ENCODE measurements at places on chromosomes 6 and 20. TPM values are rescaled to one million over a fixed set of nuclear protein-coding genes. Genes with fewer than 3 reads are reported as not detected.
A peak's percentile ranks its signal among the peaks of the same experiment; 100 is the strongest.

- no peaks in the 10 kb centered on the region for H3K4me1 ChIP-seq
- 0 out of 2 replicates have a peak, but pooled peaks cover 5% of the 10 kb centered on the region for H3K27me3 ChIP-seq
- no peak overlapping the region for H3K4me3 ChIP-seq
- no peak for DNase-seq
- no peaks in the 10 kb centered on the region for H3K36me3 ChIP-seq
- no peak overlapping the region for H3K27ac ChIP-seq
Observed at GRCh38 chr6:143601504-143601903, 76.3 kb upstream of the PHACTR2 start.

Gene ZNF334
- 0.24 TPM for total RNA-seq

DNA sequence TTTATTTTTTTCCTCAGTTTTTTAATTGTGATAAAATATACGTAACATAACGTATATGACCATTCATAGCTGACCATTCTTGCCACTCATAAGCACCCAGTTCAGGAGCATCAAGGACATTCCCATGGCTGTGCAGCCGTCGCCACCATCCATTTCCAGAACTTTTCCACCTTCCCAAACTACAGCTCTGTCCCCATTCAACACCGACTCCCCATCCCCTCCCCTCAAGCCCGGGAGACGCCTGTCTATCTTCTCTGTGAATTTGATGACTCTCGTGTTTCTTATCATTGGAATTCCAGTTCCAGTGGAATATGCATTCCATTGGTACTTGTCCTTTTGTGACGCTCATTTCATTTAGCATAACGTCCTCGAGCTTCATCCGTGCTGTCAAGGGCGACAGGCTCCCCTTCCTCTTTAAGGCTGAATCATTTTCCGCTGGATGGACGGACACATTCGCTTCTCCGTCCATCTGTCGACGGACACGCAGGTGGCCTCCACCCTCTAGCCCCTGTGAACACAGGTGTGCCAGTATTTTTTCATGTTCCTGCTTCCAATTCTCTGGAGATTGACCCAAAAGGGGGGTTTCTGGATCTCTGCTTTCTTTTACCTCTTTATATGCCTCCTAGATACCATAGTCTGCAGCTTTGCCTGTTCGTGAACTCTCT is 88.1 kb downstream of the YTHDF1 start:
- H3K27me3 ChIP-seq = peaks cover 48% of the 10 kb centered on the region
- DNase-seq = no peak
- H3K4me3 ChIP-seq = no peak overlapping the region
- H3K4me1 ChIP-seq = no peaks in the 10 kb centered on the region
- no peaks in the 10 kb centered on the region for H3K36me3 ChIP-seq

GRCh38 chr20:10584371-10584770 is 89.4 kb downstream of the JAG1 start:
- no peaks in the 10 kb centered on the region for H3K36me3 ChIP-seq
- no peak overlapping the region for H3K4me3 ChIP-seq
- DNase-seq = no peak

DNA sequence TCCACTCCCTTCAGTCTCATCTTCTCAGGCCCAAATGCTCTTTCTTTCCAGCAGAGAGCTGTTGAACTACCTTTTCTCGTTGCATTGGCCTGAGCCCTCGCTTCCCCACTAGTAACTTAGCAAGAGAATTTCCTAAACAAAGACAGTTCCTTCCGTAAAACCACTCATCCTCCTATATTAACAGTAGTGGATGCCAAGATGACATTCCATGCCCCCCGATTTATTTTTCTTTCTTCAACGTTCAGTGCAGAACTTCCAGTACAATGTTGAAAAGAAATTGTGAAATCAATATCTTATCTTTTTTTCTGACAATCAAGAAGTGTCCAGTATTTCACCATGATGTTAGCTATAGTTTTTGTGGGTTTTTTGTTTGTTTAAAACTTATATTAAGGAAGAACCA is 45.8 kb downstream of the SOX4 start:
- DNase-seq = no peak
- no peaks in the 10 kb centered on the region for H3K4me1 ChIP-seq
- no peaks in the 10 kb centered on the region for H3K27me3 ChIP-seq
- no peak overlapping the region for H3K27ac ChIP-seq
- no peak overlapping the region for H3K4me3 ChIP-seq
- no peaks in the 10 kb centered on the region for H3K36me3 ChIP-seq

DNA sequence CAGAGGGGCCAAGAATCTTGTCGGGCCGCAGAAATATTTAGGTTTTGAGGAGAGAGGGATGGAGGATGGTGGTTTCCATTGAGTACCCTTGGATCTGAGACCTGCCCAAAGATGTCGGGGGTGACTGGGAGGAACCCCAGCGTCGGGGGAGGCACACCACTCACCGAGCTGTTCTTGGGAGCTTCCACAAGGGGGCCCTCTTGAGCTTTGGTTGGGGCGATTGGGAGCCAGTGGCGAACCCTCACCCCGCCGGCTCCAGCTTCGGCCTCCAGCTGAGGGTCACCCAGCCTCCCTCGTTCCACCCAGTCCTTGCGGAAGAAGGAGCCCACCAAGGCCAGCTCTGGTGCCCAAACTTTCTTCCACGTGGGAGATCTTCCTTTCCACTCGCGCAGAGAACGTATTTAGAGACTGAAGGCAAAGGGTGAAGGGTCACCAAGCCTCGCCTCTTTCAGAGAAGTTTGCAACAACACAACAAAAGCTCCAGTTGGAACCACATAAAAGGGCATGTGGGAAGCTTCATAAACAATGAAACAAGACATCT is 33.6 kb downstream of the APCDD1L start:
- H3K27ac ChIP-seq = no peak overlapping the region
- H3K4me1 ChIP-seq = peaks cover 4% of the 10 kb centered on the region
- H3K4me3 ChIP-seq = no peak overlapping the region
- H3K27me3 ChIP-seq = peaks cover 24% of the 10 kb centered on the region
- H3K36me3 ChIP-seq = no peaks in the 10 kb centered on the region

DNA sequence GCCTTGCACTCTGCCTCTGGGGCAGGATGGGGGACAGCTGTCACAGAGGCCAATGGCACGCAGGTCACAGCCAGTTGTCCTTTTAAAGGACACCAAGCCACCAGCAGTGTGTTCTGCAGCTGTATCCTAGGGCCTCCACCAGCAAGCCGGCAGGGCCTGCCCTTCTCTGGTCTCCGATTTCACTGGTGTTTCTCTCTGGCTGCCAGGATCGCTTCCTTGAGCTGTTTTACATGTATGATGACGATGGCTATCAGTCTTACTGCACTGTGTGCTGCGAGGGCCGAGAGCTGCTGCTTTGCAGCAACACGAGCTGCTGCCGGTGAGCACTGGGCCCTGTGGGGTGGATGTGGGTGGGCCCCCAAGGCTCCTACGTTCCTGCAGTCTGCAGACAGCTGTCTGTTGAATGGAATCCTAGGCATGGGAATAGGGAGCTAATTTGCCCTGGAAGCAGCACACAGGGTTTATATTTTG is 22.7 kb upstream of the MAPRE1 start:
- no peaks in the 10 kb centered on the region for H3K27me3 ChIP-seq
- no peak overlapping the region for H3K27ac ChIP-seq
- H3K4me1 ChIP-seq = no peaks in the 10 kb centered on the region
- peaks cover 100% of the 10 kb centered on the region for H3K36me3 ChIP-seq

Gene ZSCAN23
- 0.22 TPM for total RNA-seq

GRCh38 chr6:22083119-22083518 is 213.7 kb downstream of the PRL start:
- no peak overlapping the region for H3K27ac ChIP-seq
- no peaks in the 10 kb centered on the region for H3K27me3 ChIP-seq
- DNase-seq = no peak
- H3K4me1 ChIP-seq = no peaks in the 10 kb centered on the region
- H3K4me3 ChIP-seq = no peak overlapping the region

Gene PKIB
- total RNA-seq = 21.9 TPM

GRCh38 chr6:169075915-169076654 is 177.6 kb downstream of the THBS2 start:
- H3K27me3 ChIP-seq = peaks cover 51% of the 10 kb centered on the region
- no peak overlapping the region for H3K27ac ChIP-seq
- H3K36me3 ChIP-seq = no peaks in the 10 kb centered on the region
- no peak for DNase-seq
- no peaks in the 10 kb centered on the region for H3K4me1 ChIP-seq

DNA sequence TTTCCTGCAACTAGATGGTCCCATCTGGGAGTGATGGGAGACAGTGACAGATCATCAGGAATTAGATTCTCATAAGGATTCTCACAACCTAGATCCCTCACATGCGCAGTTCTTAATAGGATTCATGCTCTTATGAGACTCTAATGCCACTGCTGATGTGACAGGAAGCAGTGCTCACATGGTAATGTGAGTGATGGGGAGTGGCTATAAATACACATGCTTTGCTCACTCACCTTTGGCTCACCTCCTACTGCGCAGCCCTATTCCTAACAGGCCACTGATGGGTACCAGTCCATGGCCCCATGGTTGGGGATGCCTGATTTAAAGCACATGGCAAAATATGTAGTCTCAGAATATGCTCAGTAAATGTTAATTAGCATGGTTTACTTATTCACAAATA is 80.6 kb upstream of the MBOAT1 start:
- H3K4me3 ChIP-seq = no peak overlapping the region
- H3K4me1 ChIP-seq = peaks cover 5% of the 10 kb centered on the region
- H3K27me3 ChIP-seq = no peaks in the 10 kb centered on the region
- no peak for DNase-seq
- no peaks in the 10 kb centered on the region for H3K36me3 ChIP-seq

Gene PLEKHG1
- total RNA-seq = not detected

Gene CCDC167
- total RNA-seq = 26.0 TPM

Gene PCSK2
- 0.07 TPM for total RNA-seq

- H3K27ac ChIP-seq = peak overlapping the region; percentile 88
- H3K4me1 ChIP-seq = peaks cover 19% of the 10 kb centered on the region
- peak; percentile 56 for DNase-seq
- peaks cover 22% of the 10 kb centered on the region for H3K36me3 ChIP-seq
- H3K4me3 ChIP-seq = peak overlapping the region; percentile 91
Observed at GRCh38 chr6:26594730-26595632, 1.8 kb upstream of the ABT1 start.

All from K562 (cell line).